ENCODE measurements at places on chromosomes 12 and 14. TPM values are rescaled to one million over a fixed set of nuclear protein-coding genes. Genes with fewer than 3 reads are reported as not detected.

GEMIN2 gene
- total RNA-seq: 9.4 TPM

CACNA2D4 gene
- total RNA-seq: 8.6 TPM

DNA sequence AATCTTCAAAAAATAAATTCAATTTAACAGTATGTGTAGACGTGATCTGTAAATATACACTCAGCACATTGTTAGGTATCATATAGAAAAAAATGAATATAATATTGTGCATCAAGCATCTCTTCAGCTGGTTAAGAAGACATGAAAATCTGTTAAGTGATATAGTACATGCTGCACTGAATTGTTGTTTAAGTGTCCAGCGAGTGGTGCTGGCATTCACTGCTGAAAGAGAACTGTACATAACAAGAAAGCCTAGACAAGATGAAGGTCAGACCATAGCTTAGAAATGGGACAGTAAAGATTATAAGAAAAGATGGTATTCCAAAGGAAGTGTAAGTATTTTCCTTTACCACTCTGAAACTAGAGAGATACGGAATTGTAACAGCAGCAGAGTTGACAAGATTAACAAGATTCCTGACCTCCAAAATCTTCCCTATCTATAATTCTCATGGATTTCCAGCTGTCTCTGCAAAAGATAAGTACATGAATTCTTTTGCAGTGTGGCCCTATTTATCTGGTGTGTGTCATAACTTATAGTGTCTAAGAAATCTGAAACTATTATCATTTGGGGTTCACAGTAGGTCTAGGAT is 198.6 kb downstream of the FLRT2 start:
- DNase-seq: no peak

DNA sequence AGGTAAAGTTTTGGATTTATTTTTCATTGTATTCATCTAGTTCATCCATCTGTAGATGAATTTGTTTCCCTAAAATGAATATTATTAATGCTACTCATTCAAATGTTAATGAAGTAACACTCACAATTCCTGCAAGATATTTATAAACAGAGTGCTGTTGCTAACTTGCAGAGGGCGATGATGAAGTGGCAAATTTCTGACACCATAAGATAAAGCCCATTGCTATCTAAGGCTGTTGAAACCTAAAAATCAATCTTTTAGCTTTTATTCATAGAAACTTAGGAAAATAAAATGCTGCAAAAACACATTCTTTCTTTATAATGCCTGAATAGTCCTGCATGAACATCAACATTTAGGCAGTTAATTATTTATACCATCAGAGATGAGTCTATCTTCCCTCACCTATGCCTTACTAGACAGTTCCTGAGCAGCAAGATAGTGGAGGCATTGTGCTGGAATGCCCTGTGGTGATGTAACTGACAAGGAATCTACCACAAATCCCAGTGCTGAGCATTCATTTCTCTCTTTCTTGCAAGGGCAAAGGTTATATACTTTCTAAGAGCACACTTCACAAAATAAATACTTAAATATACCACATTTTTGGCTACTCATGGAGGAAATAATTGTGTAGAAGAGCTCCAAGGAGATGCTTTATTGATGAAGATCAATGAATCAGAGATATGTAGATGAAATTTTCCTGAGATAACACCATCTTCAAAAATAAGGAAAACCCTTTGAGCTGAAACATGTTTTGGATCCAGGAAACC is 57.6 kb downstream of the LMNTD1 start:
- DNase-seq: no peak

ACAD10 gene
- 34.2 TPM for total RNA-seq

- peak; percentile 40 for DNase-seq
Observed at GRCh38 chr14:92880851-92881250, 42.1 kb upstream of the CHGA start.

GRCh38 chr12:68240975-68241374 is 12.4 kb downstream of the IL22 start:
- DNase-seq: peak; percentile 25

All from mucosa of gallbladder (tissue), 1 donor.